Left kidney (tissue), 8 donors: ENCODE measurements at places on chromosomes 1 and 21. TPM values are rescaled to one million over a fixed set of nuclear protein-coding genes. Genes with fewer than 3 reads are reported as not detected.
A peak's percentile ranks its signal among the peaks of the same experiment; 100 is the strongest.

GRCh38 chr1:95905818-95906395, 671.9 kb downstream of the RWDD3 start:
- DNase-seq: no peak

The CLDN17 gene
- polyA plus RNA-seq: not detected

GRCh38 chr1:104291156-104291555, 541.5 kb downstream of the AMY1C start:
- DNase-seq: no peak

- DNase-seq: no peak
Observed at GRCh38 chr21:10464975-10465374, 56.4 kb upstream of the TPTE start.

GRCh38 chr1:54681358-54681757, 34.3 kb upstream of the TTC4 start:
- peak; percentile 38 for DNase-seq

GRCh38 chr1:247378334-247379073, 37.5 kb upstream of the NLRP3 start:
- DNase-seq: no peak

The GABPB2 gene
- 16.2 TPM for polyA plus RNA-seq

- DNase-seq: no peak
Observed at GRCh38 chr1:184160236-184160635, 108.7 kb downstream of the TSEN15 start.

- no peak for DNase-seq
Observed at GRCh38 chr1:100683448-100684349, 35.8 kb upstream of the VCAM1 start.

DNA sequence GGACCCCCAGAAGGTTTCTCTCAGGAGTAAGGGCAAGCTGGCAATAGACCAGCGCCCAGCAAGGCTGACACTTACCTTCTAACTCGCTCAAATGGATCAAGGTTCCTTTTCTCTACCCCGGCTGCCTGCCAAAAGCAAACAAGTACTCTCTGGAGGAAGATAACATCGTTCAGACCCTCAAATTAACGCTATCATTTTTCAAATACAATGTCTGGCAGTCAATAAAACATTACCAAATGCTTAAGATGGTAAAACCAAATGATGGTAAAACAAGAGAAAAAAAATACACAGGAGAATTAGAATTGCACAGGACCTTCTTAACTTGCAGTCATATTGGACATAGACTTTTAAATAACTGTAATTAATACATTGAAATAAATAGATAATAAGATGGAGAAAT, 148.1 kb downstream of the SPATA46 start:
- no peak for DNase-seq

DNA sequence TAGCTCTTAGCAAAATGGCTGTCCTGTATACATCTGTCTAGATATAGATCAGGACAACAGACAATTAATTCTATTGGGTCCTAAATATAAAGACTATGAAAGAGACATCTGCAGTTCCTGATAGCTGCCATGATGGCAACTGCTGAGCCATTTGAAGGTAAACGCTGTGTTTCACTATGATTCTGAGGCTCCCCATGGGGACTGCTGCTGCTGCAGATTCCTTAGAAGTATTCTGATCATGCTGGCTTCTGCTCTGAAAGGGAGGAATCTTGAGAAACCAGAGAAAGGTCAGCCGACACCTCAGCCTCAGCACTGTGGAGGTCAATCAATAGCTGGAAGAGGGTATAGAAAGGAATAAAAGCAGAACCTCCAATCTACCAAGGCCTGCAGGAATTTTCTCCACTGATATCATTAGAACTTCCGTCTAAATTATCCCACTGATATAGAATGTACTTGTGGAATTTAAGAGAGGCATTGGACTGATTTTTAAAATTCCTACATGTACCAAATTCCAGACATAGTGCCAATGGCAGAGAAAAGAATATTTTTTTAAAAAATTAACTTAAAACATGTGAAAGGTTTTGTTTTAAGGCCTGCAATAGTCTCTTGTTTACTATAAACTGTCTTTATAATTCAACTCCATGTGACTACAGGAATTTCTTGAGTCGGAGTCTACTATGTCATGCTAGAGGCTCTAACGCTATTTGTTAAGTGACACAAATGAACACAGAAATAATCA, 53.2 kb downstream of the DDAH1 start:
- no peak for DNase-seq

The TMEM234 gene
- polyA plus RNA-seq: 30.7 TPM

GRCh38 chr1:219362702-219363101, 189.0 kb downstream of the LYPLAL1 start:
- no peak for DNase-seq

- no peak for DNase-seq
Observed at GRCh38 chr1:244860914-244861610, 3.3 kb downstream of the HNRNPU start.

DNA sequence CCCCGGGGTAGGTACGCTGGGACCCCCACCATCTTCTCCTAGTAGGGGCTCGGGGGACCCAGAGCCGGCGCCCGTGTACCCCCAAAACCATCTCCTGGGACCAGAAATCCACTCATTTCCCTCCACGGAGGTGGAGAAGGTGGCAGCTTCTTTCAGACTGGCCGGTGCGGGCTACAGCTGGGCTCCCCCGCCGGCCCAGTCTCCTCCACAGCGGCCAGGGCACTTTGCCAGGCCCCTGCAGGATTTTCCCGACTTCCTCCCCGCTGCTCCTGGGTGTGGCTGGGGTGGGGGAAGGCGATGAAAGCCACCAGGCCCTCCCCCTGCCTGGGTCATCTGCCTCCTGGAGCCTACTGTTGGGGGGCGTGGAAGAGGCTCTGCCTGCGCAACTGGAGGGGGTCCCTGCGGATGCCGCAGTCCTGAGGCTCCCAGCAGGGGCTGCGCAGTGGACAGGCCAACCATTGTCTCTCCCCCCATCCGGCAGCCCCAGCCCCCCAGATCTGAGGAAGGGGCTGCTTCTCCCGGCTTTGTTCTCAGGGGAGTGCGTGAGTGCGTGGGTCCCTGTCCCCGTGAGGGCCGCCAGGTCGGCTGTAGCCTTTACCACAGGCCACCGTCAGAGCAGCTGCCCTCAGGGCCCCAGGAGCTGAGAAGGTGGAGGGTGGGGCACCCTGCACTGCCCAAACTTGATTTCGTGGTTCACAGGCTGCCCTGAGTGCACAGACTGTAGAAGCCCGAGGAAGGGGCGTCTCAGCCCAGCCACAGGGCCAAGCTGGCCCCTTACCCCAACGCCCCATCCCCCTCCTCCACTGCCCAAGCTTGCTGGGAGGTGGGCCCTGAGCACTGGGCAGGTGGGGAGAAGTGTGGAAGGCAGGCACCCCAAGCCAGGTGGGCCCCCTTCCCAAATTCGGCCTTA, 1.3 kb downstream of the AGRN start:
- no peak for DNase-seq

The S100A9 gene
- polyA plus RNA-seq: 6.2 TPM

DNA sequence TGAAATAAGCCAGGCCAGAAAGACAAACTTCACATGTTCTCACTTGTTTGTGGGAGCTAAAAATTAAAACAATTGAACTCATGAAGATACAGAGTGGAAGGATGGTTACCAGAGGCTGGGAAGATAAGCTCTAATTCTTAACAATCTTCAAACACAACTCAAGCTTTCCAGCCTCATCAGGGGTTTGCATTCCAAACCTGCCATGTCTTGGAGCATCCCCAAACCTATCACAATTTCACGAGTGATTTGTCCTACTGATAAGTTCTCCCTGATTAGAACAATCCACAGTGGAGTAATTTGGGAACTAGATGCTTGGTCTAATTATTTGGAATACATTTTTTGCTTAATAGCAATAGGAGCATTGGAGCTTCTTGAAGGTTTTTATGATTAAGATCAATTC, 418.5 kb upstream of the PKN2 start:
- DNase-seq: no peak

GRCh38 chr1:110876748-110877341, 3.9 kb downstream of the CD53 start:
- no peak for DNase-seq

GRCh38 chr1:192581131-192581927, 5.8 kb downstream of the RGS1 start:
- no peak for DNase-seq

DNA sequence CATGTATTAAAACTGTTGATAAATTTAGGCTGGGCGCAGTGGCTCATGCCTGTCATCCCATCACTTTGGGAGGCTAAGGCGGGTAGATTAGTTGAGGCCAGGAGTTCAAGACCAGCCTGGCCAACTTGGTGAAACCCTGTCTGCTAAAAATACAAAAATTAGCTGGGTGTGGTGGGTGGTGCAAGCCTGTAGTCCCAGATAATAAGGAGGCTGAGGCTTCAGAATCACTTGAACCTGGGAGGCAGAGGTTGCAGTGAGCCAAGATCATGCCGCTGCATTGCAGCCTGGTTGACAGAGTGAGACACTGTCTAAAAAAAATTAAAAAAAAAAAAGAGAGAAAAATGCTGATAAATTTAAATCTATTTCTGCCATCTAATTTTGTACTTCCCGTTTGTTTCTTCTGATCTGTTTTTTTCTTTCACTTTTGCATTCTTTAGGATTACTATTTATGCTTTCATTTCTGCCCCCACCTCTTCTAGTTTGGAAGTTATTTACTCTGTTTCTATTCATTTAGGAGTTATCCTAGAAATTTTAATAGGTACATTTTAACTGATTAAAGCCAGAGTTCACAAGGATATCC, 3.2 kb upstream of the DENND1B start:
- DNase-seq: no peak

DNA sequence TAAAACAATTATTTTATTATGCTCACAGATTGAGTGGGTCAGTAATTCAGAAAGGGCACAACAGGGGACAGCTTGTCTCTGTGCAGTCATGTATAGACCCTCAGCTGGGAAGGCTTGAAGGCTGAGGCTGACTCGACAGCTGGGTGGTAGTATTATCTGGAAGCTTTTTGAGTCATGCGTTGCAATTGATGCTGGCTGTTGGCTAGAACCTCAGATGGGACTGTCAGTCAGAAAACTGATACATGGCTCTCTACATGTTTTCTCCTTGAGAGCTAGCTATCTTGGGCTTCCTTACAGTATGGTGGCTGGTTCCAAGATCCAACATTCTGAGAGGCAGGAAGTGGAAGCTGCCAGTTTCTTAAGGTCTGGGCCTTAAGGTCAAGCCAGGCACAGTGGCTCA, 61.5 kb upstream of the SELENON start:
- no peak for DNase-seq

DNA sequence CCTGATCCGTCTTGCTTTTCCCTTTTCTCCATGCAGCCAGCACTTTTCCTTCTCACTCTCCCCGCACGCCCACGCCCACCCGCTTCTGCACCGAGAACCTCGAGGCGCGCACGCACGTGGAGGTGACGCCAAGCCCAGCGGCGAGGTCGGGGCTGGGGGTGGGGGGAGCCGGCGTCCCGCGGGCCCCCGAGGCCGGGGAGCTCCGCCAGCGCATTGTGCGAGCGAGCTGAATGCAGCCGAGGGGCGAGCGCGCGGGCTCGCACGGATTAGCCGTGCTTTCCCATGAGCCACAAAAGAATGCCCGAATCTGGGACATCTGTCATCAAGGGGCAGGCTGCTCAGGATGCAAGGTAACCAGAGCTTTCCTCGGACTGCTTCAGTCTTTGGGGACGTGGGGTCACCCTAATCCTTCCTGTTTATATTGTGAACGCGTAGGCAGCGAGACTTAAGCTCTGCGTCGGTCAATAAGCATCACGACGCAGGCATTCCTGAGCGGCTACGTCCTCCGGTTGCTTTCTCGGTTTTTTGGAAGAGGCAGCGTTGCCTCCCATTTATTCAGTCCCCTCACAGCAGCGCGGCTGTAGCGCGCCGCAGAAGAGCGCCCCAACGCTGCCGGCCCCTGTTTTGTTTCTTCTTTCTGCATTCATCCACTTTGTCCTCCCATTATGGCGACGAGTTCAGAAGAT, 67.3 kb upstream of the AKT3 start:
- peak; percentile 32 for DNase-seq

DNA sequence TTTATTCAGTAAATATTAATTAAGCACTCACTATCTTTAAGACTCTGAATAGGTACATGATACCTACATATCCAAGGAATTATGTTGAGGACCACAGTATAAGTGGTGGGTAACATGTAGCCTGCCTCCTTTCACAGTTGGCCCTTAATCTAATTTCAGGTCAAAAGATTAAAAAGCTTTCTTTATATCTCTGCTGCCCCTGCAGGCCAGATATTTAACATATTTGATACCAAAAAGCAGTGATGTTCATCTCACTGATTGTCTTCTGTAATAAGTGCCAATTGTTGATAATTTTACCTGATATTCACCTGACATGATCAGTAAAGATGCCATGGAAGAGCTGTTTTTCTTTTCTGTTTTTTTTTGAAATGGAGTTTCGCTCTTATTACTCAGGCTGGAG, 36.5 kb downstream of the RLF start:
- no peak for DNase-seq

GRCh38 chr1:22142315-22143064, 407 bp downstream of the WNT4 start:
- DNase-seq: no peak

- DNase-seq: peak; percentile 34
Observed at GRCh38 chr1:197200272-197200899, 53.9 kb upstream of the ASPM start.

- DNase-seq: no peak
Observed at GRCh38 chr1:207848234-207848633, 62.7 kb downstream of the CD34 start.

The RYR2 gene
- 3.0 TPM for polyA plus RNA-seq

The PDE9A gene
- 44.3 TPM for polyA plus RNA-seq

GRCh38 chr1:52707927-52708655, 9.9 kb upstream of the COA7 start:
- no peak for DNase-seq

DNA sequence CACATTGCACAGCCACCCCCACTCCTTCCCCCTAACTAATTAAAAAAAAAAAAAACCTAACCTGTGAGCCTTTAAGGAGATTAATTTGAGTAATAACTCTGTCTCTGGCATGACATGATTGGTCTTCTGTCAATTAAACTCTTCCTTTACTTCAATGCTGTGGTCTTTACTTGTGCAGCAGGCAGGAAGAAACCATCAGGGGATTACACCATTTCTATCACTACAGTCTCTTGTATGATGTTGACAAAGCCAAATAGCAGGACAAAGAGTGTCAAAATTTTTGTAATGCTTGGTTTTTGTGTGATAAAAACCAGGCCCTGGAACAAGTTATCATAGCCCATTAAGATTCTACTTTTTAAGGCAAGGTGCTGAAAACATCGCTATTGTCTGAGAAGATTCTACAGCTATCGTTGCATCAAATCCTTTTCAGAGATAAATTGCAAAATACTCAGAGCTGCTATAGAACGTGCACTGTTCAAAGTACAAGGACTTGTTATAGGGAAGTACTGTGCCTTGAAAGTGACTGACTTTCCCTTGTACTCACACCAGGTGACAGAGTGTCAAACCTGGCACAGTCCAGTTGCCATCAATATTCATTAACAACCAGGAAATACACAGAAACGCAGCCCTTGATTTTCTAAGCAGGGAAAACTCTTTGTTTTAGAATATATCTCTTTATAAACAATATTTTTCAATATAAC, 37.7 kb downstream of the LHX9 start:
- no peak for DNase-seq

The CD52 gene
- polyA plus RNA-seq: 5.6 TPM
